ENCODE measurements at places on chromosomes 2 and 18.

DNA sequence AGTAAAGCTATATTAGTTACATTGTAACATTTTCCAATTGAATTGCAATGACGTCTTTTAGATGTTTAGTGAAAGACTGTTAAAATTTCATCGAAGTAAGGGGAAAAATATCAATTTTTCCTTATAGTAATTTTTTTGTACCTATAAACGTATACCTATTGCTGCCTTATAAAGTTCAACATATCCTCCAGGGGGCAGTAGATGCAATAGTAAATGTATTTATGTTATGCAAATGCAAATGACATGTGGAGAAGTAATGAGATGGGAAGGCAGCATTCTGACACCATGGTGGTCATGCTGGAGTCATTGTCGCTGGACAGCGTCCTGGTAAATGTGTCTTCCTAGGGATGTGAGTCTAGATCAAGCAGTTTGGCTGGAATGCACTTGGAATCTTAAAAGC, 38.7 kb downstream of the MSTN start:
- DNase-seq: no peak

DNA sequence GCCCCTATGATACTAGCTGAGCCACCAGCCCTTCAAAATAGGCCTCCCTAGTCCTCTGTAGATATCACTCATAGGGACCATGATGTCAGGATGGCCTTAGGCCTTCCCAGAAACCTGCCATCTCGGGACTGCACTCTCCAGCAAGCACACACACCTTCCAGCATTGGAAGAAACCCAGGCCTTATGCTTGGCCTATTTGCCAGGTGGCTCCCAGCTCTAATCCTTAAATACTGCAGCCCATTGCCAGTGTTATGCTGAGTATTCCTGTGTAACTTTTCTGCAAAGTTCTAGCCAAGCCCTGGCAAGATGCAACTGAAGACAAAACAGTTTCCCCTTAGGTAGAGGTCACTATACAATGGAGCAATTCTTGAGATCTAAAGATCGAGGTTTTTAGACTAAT, 316.5 kb downstream of the SETBP1 start:
- no peak for DNase-seq

DNA sequence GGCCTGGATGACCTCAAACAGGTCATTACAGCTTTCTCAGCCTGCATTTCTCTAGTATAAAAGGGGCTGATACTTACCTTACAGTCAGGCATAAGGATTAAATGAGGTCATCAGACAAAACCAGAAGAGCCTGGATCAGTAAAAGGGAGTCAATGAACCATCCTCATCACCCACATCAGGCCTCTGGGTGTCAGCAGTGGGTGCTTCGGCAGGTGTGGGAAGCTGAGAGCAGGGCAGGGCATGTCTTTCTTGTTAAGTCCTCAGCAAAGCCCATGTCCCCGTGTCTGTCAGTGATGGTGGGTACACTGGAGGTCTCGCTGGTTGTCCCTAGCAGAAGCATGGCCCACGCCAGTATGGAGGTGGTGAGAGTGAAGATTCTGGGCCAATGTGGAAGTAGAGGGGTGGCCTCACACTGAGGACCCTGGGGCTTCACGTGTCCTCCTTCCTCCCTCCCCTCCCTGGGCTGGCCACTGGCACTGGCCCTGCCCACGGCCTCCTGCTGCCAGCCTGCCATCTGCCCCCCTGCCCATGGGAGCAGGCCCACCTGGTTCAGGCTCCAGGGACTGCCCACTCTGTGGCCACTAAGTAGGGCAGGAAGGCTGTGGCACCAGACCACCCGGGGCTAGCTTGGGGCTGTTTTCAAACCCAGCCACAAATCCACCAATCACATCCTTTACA, 4.4 kb downstream of the ADRA2B start:
- no peak for DNase-seq

- DNase-seq: no peak
These were observed 7.3 kb downstream of the ACMSD start for GRCh38 chr2:134845719-134846118.

- no peak for DNase-seq
These were observed 280.7 kb upstream of the ZC3H15 start for GRCh38 chr2:186205254-186205911.

All from fibroblast of skin of left biceps (primary cell).